ENCODE measurements at places on chromosomes 7 and 10. TPM values are rescaled to one million over a fixed set of nuclear protein-coding genes. Genes with fewer than 3 reads are reported as not detected.

The MGMT gene
- 23.4 TPM for total RNA-seq

The CNPY1 gene
- not detected for total RNA-seq

DNA sequence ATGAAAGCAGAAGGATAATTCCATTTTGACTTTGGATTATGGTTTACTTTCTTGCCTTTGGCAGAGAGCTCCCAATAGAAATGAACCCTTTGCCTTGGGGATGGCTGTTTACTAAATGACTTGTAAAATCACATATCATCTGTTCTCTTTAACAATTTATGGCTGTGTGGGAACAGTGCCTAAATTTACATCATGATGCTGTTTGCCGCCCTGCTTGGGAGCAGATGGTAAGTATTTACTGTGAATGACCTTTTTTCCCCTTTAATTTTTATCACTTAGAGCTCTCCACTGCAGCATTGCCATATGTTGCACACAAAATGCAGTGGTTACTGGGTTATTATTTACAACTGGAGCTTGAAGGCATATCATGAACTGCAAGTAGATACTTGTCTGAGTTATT is 13.4 kb downstream of the HEPACAM2 start:
- no peak for DNase-seq

DNA sequence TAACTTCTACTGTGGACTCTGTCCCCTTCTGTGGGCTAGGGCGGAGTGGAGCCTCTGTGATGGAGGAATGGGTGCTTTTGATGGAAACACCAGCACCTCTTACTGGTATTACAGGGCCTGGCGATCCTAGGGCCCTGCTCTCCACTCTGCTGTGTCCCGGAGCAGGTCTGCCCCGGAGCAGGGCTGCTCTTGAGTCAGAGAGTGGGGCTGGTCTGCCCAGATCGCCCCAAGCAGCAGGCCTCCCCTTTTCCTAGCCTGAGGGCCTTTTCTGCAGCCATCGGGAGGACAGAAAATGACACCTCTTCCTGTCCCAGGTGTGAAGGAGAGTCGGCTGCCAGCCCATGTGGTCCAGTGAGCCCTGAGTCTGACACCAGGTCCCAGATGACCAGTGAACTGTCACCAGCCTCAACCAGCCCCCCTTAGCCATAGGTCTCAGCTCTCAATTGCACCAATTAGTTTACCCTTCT is 1.4 kb downstream of the ZNF282 start:
- no peak for DNase-seq

DNA sequence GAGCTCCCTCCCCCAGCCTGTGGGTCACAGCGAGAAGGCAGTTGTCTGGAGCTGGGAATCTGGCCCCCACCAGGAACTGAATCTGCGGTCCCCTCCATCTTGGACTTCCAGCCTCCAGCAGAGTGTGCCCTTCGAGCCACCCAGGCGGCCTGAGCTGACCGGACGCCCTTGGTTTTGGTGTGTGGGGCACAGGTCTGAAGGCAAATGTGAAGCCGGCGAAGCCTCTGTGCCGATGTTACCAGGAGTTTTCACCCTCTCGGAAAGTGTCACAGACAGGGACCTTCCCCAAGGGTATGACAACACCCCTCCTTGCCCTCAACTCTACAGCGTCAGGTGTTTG is 109.1 kb downstream of the DNAJB6 start:
- no peak for DNase-seq

DNA sequence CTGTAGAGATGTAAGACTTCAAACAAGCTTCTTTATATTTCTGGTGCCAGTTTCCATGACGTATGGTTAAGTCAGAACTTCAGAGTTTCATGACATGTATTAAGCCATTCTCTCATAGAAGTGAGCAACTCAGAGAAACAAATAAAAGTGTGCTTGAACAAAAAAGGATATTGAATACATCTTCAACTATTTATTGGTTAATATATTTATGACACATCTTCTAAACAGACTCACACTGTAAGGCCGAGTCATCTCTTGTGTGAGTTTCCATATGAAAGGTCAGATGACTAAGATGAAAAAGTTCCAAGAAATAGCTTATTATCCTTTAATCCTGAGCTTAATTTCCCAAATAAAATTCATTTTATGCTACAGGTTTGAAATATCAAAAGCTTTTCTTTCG is 105.5 kb upstream of the CSTF2T start:
- DNase-seq: no peak

All from naive thymus-derived CD8-positive, alpha-beta T cell (primary cell).